Activated CD4-positive, alpha-beta memory T cell treated with anti-CD3 and anti-CD28 coated beads, Interleukin-2, amount 10 ng/mL, durations not matched to agents 7 days and 5 days (primary cell): ENCODE measurements at places on chromosomes 4 and X.

- DNase-seq: no peak
These were observed 472.2 kb downstream of the PCDH7 start for GRCh38 chr4:31192341-31192740.

DNA sequence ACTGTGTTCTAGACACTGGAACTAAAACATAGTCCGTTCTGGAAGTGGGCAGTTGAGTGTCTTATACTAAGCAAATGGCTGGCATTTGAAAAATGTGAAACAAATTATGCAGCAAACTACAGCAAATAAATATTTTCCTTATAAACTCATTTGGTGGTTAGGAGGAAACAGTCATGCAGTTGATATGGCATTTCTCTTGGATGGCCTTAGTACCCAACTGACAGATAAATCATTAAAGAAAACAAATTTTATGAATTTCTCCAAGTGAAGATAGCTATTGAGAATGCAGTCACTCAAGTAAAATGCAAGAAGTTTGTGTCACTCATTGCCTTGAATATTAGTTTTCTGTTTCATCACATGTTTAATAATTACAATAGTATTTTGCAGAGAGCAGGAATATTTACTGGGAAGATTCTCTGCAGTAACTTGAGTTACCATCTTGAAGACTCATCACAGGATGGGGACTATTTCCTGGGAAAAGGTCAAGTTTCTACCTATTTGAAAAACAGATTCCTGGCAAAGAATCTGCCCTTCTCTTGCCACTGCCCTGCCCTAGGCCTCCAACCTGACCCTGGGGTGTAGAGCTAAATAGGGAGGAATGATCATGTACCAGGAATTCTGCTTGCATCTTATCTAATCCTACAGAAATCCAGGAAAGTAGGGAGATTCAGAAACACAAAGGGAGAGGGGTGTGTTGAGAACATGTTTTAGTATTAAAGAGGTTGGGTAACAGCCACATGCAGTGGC, 105.9 kb downstream of the SH3RF1 start:
- no peak for DNase-seq

DNA sequence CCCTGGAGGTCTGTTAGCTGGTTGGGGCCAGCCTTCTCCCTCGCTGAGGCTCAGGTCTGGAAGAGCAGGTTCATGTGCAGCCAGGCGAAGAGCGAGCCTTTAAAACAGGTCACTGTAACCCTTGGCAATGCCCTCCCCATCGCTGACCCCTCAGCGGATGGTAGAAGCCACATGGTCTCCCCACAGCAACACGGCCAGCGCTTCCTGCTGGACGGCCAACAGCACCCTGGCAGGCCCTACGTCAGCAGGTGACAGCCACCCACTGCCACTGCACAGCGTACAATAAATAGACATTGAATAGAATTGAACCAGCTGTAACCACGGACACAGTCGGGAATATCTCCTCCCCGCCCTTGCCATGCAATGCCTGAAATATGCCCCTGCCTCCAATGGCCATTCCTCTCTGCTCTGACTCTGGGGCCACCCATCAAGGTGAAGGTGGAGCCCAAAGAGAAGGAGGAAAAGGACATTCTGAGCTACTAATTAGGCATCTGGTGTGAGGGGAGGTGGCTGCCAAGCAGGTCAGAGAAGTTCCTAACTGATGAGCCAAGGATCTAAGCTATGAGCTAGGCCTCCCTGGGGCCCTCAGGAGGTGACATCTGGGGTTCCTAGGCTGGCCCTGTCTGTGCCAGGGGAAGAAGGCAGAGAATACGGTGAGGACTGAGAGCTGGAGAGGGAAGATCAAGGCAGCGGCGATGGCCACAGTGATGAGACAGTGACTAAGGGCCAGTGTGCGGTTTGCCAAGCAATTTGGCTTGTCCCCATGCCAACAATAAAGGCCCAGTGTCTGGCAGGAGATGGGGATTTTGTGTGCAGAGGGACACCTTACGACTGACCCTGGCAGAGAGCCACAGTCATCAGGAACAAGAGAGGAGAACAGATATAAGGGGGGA, 202.3 kb downstream of the BCOR start:
- no peak for DNase-seq

DNA sequence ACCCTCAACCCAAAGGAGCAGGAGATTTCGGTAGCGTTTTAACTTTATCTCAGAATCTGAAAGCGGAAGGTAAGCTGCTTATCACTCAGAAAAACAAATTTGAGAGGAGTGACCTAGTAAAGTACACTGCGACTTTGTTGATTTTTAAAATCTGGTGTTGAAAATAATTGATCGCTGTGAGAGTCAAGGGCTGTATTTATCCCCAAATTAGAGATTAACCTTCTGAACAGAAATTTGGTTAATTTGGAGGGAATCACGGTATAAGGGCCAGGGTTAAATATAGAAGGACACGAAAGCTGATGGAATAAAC, 212 bp downstream of the CLCN4 start:
- DNase-seq: no peak

GRCh38 chr4:81688085-81688484, 216.4 kb upstream of the RASGEF1B start:
- DNase-seq: no peak

- DNase-seq: no peak
These were observed 89.5 kb downstream of the KDR start for GRCh38 chr4:55035892-55036291.

DNA sequence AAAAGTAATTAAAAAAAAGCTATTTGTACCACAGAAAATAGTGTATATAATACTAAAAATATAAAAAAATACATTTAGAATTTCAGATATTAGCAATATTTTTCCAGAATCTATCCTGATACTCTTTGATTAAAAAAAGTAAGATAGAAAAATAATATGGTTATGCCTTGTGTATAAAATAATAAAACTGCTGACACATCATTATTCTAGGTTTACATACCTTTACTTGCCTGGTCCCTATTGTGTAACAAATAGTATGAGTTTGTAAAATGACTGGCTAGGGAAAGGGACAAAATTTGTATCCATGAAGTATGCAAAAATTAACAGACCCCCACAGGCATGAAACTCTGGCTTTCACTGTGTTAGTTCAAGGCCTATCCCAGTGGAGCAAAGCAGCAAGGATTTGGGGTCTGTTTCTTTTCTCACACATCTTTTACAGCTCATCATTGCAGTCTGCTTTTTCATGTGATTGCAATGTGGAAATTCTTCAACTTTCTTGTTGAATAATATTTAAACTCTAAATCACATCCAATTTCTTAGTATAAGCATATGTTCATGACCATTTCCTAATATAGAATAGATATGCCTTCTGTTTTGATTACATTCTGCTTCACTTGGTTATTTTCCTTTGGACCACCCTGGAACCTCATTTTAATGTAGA, 136.7 kb upstream of the PCDH18 start:
- DNase-seq: no peak

GRCh38 chrX:14641681-14642655, 112.6 kb downstream of the GLRA2 start:
- DNase-seq: no peak

DNA sequence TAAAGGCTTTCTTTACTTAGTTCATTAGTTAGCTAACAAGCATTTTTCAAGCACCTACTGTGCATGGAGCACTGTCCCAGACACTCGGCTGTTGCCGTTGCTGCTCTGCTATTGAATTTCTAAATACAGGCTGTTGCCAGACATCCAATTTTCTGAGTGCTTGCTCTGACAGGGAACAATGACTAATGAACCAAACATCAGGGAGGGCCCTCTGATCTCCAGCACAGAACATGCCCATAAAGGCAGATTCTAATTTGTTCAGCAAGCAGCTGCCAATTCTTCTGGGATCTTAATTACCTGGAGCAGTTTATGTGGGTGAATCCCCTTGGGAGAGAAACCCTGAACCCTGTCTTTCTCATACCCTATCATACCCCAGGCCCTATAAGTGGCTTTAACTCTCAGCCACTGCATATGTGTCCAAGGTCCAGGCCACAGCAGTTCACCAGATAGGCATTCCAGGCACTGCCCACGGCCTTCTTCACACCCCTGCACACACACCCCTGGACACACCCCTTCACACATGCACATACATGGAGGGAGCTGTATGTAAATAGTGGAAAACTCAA, 27.9 kb downstream of the TSC22D3 start:
- no peak for DNase-seq

DNA sequence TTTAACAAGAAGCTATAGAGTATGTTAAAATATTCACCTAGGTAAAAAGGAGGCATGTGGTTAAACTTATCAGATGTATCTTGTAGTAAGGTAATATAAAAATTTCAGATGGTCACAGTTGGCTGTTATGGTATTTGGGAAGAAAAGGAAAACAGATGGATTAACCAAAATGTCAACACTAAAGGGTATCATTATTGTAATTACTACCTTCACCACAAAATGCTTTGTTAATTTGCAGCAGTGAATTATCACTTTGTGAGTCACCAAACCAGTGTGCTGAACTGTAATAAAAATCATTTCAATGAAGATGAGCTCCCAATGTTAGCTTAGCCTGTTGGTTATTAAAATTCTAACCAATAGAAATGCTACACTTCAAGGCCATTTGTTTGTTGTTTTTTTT, 233.9 kb downstream of the RPA4 start:
- DNase-seq: no peak

DNA sequence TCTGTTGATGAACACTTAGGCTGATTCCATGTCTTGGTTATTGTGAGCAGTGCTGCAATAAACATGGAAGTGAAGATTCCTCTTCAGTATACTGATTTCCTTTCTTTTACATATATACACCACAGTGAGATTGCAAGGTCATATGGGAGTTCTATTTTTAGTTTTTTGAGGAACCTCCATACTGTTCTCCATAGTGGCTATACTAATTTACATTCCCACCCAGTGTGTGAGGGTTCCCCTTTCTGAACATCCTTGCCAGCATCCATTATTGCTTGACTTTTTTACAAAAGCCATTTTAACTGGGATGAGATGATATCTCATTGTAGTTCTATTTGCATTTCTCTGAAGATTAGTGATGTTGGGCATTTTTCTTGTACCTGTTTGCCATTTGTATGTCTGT, 80.5 kb upstream of the GALNT7 start:
- no peak for DNase-seq
